ENCODE measurements at places on chromosomes 5 and 9.

- DNase-seq = no peak
These were observed 1.8 kb upstream of the CFAP95 start for GRCh38 chr9:69818750-69819345.

DNA sequence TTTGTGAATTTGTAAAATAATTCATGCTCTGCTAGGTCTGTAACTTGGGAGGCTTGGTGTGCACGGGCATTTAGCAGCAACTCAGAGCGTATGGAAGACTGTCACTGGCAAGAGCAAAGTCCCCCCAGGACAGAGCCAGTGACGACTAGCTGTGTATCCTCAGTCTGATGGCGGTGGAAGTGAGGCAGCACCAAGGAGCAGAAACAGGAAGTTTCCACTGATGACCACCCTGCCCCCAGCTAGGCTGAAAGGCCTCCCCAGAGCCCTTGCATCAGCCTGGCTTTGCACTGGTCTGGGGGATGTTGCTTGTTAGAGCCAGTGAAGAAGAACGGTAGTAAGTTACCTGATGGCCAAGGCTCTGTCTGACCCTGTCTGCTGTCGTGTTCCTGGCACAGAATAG, 66.8 kb upstream of the ABL1 start:
- no peak for DNase-seq

DNA sequence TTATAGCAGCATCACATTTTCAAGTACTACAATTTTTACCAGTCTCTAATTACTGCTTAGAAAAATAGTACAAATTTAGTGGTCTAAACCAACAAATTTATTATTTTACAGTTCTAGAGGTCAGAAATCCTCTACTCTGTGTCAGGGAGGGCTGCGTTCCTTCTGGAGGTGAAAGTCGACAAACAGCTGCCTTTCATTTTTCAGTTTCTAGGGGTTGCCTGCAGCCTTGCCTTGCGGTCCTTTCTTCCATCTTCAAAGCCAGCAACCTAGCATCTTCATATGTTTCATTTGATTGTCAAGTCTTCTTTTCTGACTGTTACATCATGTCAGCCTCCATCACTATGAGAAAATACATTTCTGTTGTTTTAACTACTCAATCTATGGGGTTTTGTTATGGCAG, 1022.1 kb downstream of the CDH18 start:
- DNase-seq = no peak

GRCh38 chr5:115458003-115458409, 86.6 kb downstream of the FEM1C start:
- DNase-seq = no peak

DNA sequence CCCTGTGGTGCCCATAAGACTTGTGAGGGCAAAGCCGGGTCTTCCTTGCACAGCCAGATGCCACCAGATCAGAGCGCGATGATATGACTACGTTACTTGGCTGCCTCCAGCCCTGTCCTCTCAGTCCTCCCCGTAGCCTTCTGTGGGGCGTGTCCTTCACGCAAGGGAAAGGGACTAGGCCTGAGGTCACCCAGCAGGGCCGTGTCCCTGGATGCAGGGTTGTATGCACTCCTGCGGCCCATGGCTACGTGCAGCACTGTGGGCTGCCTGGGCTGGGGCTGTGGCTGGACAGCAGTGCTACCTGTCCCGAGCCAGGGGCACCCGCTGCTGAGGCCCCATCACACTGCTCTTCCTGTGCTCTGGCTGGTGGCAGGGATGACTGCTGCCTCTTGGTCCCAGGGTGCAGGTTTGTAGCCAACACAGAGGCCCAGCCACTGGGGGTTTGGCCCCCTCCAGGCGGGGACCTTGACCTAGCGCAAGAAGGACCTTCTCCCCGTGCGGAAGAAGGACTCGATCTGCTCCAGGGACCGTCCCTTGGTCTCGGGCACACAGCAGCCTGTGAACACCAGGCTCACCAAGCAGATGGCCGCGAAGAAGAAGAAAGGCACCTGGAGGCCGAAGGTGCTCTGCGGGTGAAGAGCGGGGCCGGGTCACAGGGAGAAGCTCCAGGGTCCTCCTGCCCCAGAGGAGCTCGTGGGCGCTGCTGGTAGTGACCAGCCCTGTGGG, 7.2 kb downstream of the SLC2A6 start:
- DNase-seq = no peak
